Astrocyte (in vitro differentiated cells and primary cell): ENCODE measurements at places on chromosomes 2 and 18. TPM values are rescaled to one million over a fixed set of nuclear protein-coding genes. Genes with fewer than 3 reads are reported as not detected.

DNA sequence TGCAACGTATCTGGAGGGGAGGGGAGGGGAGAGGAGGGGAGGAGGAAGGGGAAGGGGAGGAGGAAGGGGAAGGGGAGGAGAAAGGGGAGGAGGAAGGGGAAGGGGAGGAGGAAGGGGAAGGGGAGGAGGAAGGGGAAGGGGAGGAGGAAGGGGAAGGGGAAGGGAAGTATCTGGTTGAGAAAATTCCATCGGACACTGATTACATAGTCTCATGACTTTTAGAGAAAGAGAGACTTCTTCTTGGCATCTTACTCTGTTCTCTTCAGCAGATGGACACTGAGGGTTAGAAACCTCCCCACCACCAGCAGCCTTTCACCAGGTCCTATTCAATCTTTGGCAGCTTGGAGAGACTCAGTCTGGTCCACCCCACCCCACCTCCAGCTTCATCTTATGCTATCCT is 296.3 kb downstream of the TNS1 start:
- DNase-seq: no peak

DNA sequence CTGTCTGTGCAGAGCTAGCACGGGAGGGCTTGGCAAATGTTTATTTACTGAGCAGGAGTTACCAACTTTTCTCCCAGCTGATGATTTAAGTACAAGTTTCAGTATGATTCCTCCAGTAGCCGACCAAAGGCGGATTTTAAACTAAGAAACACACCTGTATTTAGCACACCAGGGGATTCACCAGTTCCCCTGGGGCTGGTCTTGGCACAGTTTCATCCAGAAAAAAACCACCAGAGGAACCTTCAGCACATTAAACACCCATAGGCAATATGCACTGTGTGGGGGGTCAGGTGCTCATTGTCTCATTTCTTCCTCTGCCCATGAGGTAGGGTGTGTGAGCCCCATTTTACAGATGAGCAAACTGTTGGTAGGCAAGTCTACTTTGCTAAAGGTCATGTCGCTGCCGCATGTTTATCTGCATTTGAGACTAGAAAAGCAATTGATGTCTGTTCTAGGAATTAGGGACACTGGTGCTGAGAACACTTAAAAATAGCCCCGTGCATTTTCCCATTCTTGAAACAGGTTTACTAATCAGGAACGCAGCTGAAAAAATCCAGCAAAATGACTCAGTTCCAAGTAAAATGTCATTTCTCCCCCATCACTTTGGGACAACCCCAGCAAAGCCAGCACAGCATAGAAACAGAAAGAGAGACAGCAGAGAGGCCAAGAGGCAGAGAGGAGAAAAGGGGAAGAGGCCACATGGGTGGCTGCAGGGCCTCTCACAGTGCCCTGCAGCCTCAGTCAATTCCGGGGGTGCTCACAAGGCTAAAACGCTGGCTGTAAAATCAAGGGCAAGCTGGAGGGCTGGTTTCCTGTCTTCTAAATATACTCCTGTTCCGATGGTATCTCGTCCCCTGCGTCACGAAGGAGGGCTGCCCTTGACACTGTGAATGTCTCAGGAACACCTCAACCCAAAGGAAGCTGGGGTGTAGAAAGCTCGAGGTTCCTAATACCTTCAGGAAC is 166.8 kb upstream of the ID2 start:
- DNase-seq: no peak

GRCh38 chr2:205427112-205427511 is 255.2 kb upstream of the NRP2 start:
- DNase-seq: peak; percentile 61

DNA sequence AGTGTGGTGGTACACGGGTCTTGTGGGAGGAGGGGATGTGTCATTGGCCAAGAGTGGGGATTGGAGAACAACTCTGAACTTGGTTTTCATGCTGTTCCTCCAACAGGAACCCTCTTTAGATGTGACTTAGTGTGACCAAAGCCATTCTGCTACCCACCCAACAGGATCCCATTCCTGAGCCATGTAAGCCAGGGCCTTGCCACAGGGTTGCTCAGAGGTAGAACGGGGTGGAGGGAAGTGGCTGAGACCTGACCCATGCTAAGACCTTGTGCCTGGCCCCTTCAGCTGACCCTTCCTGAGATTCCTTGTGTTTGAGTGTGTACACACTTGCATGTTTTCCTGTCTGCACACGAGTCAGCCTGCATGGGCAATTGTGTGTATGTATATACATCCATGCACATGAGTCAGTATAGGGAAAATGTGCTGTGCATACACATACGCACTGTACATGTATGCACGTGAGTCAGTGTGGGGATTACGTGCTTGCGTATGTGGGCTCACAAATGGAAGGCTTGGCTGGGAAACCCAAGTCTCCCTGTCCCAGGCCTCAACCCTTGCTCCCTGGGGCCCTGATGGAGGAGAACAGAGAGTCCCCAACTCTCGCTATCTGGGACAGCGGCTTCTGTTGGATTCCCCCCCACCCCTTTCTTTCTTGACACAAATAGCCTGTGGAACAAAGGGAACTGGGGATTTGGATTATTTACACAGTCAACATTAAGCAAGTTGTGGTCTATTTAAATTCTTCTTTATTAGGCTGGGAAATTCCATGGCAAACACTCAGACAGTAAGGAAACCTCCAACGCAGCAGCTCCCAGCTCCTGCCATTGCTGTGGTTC is 339.8 kb downstream of the DYSF start:
- DNase-seq: peak; percentile 75

- DNase-seq: no peak
These were observed 98.4 kb downstream of the PXDN start for GRCh38 chr2:1645761-1646476.

TNFAIP6 gene
- 0.75 and 1.4 TPM in 2 replicates for total RNA-seq

- no peak for DNase-seq
These were observed 15.5 kb upstream of the PDK1 start for GRCh38 chr2:172540421-172540820.

IL36B gene
- total RNA-seq: not detected in 2 replicates

- no peak for DNase-seq
These were observed 29.9 kb downstream of the HPCAL1 start for GRCh38 chr2:10332402-10333246.

DNA sequence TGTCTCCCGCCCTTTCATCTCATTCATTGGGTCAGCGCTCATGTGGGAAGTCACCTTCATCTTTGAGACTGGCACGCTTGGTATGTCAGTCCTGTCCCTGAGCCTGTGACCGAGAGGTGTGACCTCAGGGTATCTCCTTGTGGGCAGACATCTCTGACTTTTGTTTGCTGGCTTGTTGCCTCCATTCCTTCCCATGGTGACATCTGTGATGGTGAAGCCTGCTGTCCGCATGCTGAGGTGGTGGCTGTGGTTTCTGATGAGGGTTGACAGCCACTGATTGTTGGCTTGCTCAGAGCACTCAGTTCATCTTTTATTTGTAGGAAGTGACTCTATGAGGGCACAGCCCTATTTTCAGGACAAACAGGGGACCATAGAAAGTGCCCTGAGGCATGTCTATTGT is 139.2 kb downstream of the SLC4A3 start:
- DNase-seq: no peak

DNA sequence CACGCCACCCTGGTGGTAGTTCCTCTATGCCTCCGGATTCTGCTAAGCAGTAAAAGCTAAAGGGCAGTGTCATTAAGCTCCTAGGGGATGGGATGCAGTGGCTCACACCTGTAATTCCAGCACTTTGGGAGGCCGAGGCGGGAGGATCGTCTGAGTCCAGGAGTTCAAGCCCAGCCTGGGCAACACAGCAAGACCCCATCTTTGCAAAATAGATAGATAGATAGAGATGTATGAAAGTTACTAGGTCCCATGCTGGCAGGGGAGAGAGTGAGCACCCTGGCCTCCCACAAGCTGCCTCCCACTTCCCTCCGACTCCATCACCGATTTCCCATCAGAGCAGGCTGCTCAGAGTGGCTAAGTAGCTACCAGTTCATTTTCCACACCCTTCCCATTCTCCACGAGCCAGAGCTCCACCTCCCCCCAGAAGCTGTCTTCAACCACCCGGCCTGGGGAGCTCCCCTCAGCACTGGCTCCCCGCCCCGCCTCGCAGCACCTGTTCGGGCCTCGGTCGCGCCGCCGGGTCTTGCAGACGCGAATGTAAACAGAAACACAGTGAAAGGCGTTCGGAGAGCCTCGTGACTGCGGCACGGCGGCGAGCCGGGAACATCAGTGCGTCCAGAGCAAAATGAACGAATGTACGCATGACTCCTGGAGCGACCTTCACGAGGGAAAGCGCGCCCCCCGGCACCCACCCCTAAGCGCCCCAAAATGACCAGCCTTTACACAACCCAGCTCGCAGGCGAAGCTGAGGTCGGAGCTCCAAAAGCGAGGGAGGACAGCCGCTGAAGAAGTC is 598 bp upstream of the CEP68 start:
- no peak for DNase-seq

TMEM169 gene
- 17.9 and 20.1 TPM in 2 replicates for total RNA-seq

DNA sequence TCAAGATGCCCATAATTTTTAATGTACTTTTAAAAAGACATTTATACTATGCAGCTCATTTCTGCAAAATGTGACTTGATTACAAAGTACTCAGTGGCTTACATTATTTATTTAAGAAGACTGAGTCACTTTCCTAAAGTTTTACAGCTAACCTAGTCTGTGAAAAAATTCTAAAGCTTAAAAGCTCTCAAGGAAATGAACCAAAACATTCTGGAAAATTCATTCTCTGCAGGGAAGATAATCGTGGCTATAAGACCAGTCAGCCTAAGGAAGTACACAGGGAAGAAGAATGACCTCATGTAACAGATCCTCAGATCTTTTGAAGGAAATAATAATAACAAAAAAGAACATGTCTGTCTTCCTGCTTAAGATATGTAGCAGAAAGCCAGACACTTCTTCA is 232.1 kb upstream of the STK17B start:
- DNase-seq: peak; percentile 80

TSPYL6 gene
- total RNA-seq: not detected in 2 replicates

DLX2 gene
- 2.1 and 2.2 TPM in 2 replicates for total RNA-seq

SULT1C4 gene
- 1.1 and 1.8 TPM in 2 replicates for total RNA-seq

GRCh38 chr2:172070936-172071335 is 14.4 kb upstream of the DLX1 start:
- DNase-seq: no peak

DNA sequence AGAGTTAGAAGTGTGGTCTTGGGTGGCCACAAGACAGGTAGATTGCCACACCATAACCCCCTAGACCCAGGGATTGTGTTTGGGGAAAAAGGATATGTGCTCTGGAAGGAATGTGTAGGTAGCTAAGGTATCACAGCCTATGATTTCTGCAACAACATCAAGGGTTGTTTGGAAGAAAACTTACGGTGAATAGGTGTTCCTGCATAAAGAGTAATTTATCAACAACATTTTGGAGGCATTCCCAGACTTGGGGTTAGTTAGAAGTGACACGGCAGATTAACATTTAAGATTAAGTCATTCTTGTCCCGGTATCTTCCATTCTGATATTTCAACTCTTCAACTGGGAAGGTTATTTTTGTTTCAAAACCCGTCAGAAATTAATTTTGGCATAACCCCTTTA is 65.5 kb downstream of the SPP2 start:
- DNase-seq: peak; percentile 61

CSRNP3 gene
- 5.9 and 6.5 TPM in 2 replicates for total RNA-seq

GRCh38 chr2:6909431-6910385 is 7.5 kb upstream of the RNF144A start:
- DNase-seq: no peak

DNA sequence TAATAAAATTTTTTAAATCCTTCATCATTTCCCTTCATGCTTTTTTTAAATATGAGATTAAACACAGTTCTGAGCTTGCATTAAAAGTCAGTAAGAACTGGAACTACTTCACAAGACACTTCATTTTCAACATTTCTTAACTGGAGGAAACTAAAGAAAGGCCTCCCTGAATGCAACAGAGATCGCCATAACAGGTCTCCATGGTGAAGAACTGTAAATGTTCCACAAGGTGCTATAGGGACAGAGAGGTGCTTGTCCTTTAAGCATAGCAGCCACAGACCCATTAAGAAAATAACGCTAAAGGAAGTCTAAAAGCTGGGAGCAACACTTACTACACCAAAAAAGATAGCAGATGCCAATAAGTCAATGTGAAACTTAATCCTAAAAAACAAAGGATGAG is 8.5 kb downstream of the STAM2 start:
- DNase-seq: no peak

FKBP1B gene
- total RNA-seq: 16.8 and 19.4 TPM in 2 replicates

- DNase-seq: peak; percentile 80
These were observed 94.6 kb downstream of the NYAP2 start for GRCh38 chr2:225494100-225494459.

DNA sequence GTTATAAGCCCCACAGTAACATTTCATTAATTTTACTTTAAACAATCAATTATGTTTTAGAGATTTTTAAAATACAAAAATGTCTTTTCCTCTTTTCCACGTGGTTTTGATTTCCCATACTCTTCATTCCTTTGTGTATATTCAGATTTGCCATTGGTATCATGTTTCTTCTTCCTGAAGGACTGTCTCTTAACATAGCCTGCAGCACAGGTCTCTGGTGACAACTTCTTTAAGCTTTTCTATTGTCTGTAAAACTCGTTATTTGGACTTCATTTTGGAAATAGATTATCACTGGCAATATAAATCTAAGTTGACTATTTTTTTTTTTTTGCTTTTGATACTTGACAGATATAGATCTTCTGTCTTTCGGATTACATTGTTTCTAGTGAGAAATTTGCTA is 115.2 kb upstream of the KLHL29 start:
- no peak for DNase-seq

- no peak for DNase-seq
These were observed 21.7 kb downstream of the DNAJC27 start for GRCh38 chr2:24950102-24950501.

IL36G gene
- total RNA-seq: not detected in 2 replicates

- no peak for DNase-seq
These were observed 12.6 kb upstream of the L3MBTL4 start for GRCh38 chr18:6427286-6427685.

DNA sequence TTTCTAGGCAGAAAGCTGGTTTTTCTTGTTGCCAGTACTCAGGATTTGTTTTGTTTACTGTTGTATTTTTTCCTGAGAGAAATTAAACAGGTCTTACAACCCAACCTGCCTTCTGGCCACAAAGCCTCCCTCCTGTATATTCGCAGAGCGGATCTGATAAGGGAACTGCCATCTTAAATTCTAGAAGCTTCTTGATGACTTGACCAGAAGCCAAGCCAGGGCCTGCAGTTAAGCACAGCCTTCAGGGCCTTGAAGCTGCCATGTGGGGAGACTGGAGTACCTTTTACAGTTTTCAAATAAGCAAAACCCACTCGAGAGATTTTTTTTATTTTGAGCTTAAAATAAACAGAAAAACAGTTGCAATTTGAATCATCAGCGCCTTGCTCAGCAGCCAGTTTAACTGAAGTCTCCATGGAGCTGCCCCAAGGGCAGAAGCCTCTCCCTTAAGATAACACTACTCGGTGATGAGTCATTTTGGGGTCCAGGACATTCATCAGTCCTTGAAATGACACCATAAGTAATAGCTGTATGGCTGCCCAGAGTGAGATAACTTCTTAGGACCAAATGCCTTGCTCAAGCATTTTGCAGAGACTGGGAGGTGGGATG is 51.5 kb upstream of the PHLPP1 start:
- DNase-seq: peak; percentile 69

DNA sequence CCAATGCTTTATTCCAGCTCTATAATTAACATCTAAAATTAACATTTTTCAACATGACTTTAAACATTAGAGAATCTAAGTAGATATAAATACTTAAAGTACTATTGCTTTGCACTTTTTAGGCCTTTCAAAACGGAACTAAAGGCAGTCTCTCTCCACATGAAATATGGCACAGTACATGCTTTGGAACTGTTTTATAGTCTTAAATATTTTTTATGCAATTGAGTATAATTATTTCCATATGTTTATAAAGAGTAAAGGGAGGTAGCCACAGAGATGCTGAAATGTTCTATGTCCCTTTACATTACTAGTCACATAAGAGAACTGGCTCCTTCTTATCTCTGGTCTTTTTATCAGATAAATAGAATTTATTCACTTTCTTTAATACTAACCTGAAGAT is 674.0 kb downstream of the PLCL1 start:
- no peak for DNase-seq

- DNase-seq: no peak
These were observed 688.4 kb upstream of the SYT4 start for GRCh38 chr18:43965691-43966090.
